Activated CD4-positive, alpha-beta T cell treated with anti-CD3 and anti-CD28 coated beads, Interleukin-2, amount 10 ng/mL, durations not matched to agents 7 days and 5 days (primary cell): ENCODE measurements at places on chromosomes 3 and 15.

- DNase-seq: no peak
Observed at GRCh38 chr3:112061152-112061551, 25.0 kb upstream of the C3orf52 start.

- DNase-seq: no peak
Observed at GRCh38 chr15:44636976-44637375, 26.5 kb downstream of the SPG11 start.

DNA sequence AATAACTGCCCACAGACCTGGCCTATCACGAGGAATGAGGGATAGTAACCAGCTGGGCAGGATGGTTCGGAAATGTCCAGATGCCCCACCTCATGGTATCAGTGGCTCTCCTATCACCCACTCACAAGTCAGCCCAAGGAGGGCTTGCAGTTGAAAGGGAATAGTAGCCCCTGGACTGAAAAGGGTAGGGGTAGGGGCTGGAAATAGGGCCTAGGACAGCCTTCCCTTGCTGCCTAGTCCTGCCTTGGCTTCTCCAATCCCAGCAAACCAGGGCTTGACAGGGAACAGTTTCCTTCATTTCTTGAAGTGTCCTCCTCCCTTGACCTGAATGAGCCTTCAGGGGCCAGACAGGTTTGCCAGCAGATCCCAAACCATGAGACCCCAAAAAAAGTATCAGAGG lies 1.2 kb upstream of the CACNA2D2 start:
- no peak for DNase-seq

- DNase-seq: no peak
Observed at GRCh38 chr3:44429459-44429858, 48.0 kb downstream of the ZNF445 start.

- DNase-seq: no peak
Observed at GRCh38 chr15:73629798-73630429, 3.3 kb downstream of the NPTN start.

GRCh38 chr3:66418475-66418931 lies 82.3 kb downstream of the LRIG1 start:
- no peak for DNase-seq

- no peak for DNase-seq
Observed at GRCh38 chr3:39754549-39754948, 54.9 kb upstream of the MYRIP start.

- DNase-seq: no peak
Observed at GRCh38 chr3:24270204-24270691, 224.4 kb downstream of the THRB start.

DNA sequence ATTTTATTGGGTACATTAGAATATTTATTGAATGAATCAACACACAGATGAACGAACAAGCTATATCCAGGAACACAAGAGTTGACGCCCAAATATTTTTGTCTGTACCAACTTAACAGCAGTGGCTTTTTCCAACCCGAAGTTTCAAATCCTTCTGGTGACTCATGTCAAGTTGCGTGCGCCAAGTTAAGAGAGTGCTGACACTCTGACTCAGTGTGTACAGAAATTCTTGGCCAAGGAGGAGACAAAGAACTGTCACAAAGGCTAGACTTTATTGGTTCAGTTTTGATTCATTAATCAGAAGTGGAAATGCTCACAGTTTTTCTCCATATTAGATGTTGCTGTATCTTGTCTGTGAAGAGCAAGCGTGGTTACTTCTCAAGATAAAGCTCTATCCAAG lies 59.6 kb upstream of the TSC22D2 start:
- DNase-seq: no peak

GRCh38 chr3:136209921-136210320 lies 13.8 kb upstream of the MSL2 start:
- no peak for DNase-seq

DNA sequence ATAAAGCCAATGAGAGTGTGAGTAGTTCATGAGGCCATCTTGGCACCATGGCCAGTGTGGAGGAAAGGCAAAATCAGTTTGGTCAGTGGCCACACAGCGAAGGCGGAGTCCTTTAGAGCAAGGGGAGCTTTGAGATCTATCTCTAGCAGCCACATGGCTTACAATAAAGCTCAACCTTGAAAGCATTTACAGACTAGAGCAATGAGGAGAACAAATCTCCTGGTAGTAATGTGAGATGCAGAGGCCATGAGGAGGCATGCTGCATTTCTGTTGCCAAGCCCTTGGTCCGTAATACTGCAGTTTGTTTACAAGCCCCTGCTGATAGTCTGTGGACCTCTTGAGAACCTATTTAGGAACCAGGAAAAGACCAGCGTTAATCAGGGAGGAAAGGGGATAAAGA lies 381.5 kb upstream of the C2CD4B start:
- DNase-seq: no peak

GRCh38 chr15:77168616-77169015 lies 97.7 kb upstream of the TSPAN3 start:
- DNase-seq: no peak

GRCh38 chr3:125187599-125187910 lies 25.0 kb downstream of the SLC12A8 start:
- no peak for DNase-seq
